ENCODE measurements at places on chromosomes 6 and 20.

- DNase-seq = peak; percentile 39
These were observed 122.4 kb downstream of the RIN2 start for GRCh38 chr20:19880256-19881079.

DNA sequence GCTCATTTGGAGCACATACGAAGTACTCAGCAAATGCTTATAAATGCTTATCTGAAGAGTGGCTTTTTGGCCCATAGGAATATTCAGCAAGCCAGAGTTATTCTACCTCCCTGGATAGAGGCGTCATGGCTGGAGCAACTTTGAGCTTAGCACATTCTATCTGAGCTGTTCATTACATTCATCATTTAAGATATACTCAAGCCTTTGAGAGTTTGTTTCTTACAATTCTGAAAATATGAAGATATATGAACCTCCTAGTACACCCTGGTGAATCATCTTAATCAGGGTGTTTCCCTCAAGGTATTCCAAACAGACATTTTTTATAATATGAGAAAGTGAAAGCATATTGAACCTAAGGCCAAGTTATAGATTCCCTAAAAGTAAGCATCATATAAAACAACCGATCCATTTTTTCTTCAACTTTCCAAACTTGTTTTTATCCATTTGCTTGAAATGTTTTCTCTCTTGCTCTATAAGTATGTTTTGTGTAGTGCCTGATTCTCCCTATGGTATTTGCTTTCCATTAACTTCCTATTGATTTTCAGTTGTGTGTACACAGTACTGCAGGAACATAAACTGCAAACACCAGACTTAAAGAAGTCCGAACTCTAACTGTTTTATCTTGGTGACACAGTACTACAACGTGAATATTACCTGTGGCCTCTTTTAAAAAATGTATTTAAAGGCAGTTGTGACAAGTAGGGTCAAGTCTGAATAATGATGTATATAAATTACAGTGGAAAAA lies 139.7 kb upstream of the PTPRK start:
- DNase-seq = no peak

GRCh38 chr20:1684872-1685271 lies 27.3 kb upstream of the SIRPG start:
- no peak for DNase-seq

DNA sequence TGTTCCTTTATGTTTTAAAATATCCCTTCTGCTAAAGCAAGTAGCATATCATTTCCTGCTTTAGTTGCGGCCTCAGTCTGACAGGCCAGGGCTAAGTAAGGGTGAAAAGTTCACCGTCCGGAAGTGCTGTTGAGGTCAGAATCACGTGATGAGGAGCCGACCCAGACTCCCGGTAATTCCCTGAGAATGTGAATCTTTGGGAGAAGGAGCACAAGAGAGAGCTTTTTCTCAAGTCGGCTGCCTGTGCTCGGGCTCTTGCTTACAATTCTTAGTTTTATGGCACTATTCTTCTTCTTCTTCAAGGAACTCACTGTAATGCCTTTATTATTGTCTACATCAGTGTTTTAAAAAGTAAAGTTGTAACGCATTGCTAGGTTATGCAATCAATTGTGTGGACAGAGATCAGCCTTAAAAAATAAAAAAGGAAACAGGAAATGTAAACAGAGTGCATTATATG lies 309.3 kb downstream of the PRL start:
- peak; percentile 90 for DNase-seq

- DNase-seq = no peak
These were observed 82.8 kb downstream of the TCP11 start for GRCh38 chr6:35058358-35058675.

DNA sequence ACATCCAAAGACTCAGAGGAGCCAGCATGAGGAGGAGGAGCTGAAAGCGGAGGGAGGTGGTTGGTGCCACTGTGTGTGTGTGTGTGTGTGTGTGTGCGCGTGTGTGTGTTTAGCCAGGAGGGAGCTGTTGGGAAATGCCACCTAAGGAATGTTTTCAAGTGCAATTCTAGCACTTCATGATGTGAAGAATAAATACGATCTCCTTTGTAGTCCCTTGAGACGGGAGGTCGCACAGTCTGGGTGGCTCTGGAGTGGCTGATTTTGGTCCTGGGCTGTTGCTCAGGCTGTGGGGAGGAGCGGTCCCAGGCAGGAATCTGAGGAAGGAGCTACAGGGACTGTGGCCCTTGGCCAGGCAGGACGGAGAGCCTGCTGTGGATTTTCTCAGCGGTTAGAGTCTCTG lies 93.7 kb downstream of the PPP1R14C start:
- no peak for DNase-seq

GRCh38 chr6:46781478-46782378 lies 11.5 kb upstream of the MEP1A start:
- DNase-seq = peak; percentile 66

DNA sequence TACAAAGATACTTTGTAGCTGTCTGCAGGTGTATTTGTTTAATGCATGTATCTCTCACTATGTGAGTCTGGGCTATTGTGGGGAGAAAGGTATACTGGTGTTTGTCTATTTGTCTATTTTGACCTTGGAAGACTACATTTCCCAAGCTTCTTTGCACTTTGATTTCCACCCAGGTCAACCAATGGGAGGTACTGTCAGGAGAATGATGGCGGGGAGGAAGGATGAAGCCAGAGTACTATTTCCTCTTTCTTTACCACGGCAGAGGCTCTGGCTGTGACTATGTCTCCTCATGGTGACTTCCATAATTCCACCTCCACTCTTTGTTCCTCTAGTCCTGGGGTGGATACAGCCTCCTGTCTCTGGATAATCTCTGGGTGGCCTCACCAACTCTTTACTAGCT lies 23.1 kb downstream of the LBP start:
- DNase-seq = no peak

DNA sequence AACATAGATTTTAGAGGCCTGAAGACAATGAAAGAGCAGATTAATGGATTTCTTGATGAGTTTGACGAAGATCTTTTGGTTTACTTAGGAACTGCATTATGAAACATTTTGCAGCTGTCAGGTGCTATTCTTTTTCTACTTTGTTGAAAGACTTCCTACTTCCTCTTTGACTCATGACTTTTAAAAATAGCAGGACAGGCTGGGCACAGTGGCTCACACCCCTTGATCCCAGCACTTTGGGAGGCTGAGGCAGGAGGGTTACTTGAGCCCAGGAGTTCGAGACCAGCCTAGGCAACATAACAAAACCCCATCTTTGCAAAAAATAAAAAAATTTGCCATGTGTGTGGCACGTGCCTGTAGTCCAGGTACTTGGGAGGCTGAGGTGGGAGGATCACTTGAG lies 52.0 kb downstream of the ITCH start:
- no peak for DNase-seq

GRCh38 chr20:61055180-61056010 lies 196.7 kb upstream of the CDH4 start:
- DNase-seq = peak; percentile 20

- DNase-seq = peak; percentile 61
These were observed 296.1 kb upstream of the FLRT3 start for GRCh38 chr20:14633507-14633906.

DNA sequence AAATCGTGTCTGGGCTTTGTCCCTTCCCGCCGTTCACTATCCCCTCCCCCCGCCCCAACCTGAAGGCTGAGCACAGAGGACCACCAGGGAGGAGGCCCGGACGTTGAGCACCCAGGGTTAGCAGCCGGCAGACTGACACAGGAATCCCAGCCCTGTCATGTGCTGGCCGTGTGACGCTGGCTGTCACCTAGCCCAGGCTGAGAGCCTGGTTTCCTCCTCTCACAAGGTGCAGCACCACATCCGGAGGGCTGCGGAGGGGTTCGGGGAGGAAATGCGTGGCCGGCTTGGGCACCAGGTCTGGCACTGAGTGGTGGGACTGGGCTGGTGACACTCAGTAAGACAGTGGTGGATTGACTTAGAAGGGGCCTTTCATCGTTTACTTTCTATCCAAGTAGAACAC lies 4.6 kb upstream of the LSM14B start:
- no peak for DNase-seq

DNA sequence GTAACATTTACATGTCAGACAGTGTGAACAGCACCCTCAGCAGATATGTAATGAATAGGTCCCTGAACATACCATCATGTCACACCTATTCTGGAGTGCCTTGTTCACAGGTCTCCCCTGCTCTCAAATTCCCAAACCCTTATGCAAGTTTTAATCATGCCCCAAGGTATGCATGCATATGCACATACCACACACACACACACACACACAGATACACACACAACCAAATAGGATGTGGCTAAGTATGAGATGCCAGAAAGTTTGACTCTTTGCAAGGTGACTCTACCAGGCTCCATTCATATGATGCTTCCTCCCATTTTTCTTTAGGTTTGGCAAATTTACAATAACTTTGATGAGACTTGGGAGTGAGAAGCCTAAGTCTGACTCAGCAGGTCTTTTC lies 243.8 kb upstream of the IRAK1BP1 start:
- no peak for DNase-seq

DNA sequence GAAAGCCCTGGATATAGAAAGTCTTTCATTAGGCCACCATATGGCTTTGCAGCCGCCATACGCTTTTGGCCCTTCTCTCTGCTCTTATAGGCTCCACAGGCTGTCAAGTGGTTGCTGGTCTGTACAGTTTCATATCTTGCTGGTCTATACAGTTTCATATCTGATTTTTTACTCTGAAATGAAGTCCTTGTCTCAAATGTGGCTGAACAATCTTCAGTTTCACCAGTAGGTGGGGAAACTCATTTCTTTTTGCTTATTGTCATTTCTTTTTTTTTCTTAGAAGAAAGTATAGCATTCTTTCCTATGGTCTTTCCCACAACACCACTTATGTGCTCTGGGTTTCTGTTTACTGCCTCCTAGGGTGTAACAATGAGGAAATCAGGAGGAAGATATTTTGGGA lies 771.4 kb upstream of the MMS22L start:
- peak; percentile 1 for DNase-seq

GRCh38 chr6:30917487-30917886 lies 3.4 kb downstream of the VARS2 start:
- DNase-seq = no peak

GRCh38 chr6:157769776-157770426 lies 53.1 kb upstream of the SNX9 start:
- DNase-seq = no peak

DNA sequence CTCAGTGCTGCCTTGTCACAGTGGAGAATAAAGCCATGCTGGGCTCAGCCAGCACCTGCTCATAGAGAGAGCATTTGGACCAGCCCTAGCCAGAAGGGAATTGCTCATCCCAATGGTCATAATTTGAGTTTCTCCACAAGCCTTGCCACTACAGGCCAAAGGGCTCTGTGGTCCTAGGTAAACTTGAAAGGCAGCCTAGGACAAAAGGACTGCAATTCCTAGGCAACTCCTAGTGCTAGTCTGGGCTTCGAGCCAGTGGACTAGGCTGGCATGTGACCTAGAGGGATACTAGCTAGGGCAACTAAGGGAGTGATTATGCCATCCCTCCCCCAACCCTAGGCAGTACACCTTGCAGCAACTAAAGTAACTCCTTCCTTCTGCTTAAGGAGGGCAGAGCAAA lies 516.2 kb downstream of the BCKDHB start:
- no peak for DNase-seq

- DNase-seq = no peak
These were observed 6.1 kb upstream of the LEMD2 start for GRCh38 chr6:33794910-33795623.

DNA sequence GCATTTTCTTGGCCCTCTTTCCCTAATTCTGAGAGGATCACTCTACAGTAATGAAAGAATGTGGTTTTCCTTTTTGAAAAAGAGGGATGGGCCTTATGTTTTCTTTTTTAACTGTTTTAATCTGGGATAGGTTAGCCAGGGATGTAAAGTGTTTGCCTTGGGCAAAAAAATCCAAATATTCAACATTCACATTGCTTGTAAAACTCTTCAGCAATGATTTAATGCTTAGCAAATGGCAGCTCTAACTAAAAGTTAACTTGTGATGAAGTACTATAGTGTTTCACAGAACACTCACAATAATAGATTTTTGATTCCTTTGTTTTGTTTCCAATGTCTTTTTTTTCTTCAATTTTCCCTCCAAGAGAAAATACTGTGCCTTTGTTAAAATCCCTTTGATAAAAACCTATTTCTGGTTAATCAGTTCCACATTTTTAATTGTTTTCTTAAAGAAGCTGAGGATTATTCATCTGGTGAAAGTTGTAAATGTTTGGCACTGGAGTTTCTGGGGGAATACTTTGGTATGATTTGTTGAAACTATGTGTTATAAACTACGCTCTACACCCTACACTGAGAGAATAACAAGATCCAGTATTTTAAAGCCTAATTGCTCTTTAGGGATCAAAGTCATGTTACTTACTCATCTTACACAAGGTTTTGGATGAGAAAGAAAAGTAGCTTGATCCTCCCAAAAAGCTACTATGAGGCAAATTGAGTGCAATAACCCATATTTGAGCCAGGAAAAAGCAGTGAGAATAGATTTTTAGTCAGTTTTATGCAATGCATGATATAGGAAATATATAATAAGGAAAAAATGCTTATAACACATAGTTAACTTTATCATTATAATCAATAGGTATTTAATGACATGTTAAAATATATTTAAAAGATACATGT lies 335.8 kb downstream of the EPHA7 start:
- no peak for DNase-seq

GRCh38 chr20:64160118-64160517 lies 4.1 kb upstream of the MYT1 start:
- no peak for DNase-seq

DNA sequence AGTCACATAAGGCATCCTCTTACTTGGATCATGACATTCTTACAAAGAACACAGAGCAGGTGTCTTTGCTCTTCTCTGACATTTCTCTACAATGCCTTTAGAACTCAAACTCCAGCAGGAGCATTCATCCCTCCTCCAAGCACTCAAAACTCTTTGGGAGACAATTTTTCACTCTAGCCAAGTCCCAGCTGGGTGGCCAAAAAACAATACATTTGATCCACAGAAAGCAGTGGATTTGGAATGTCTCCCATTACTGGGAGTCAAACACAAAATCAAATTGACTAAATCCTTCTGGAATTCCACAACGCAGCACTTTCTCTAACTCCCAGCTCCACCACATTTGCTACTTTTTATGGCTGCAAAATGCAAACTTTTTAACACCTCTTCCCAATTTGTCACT lies 108.6 kb upstream of the VGLL2 start:
- DNase-seq = no peak

DNA sequence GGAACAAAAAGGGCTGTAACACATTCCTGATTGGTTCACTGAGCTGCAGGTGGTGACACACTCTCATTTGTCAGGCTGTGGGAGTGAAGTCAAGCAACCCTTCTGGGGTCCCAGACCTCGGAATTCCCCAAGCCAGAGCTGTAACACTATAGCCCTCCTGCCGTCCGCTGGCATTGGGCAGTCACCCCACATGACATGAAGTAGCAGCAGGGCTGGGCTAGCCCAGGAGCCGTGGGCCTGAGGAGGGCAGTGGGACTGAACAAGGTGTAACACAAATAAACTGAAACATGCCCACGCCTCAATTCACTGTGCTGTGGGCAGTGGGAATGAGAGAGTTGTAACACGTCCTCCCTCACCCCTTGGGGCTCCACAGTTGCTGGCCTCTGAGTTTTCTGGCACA lies 689.1 kb upstream of the EYS start:
- no peak for DNase-seq

- no peak for DNase-seq
These were observed 71.6 kb upstream of the CD93 start for GRCh38 chr20:23157734-23158133.

Measured in fibroblast of mammary gland (primary cell).